ENCODE measurements at places on chromosomes 13 and 19. TPM values are rescaled to one million over a fixed set of nuclear protein-coding genes. Genes with fewer than 3 reads are reported as not detected.

The AXL gene
- total RNA-seq = 0.20 TPM

The KLK15 gene
- total RNA-seq = not detected

The ZNF730 gene
- 1.3 TPM for total RNA-seq

The MUC16 gene
- not detected for total RNA-seq

The ZNF681 gene
- total RNA-seq = 5.2 TPM

The C1QTNF9B gene
- not detected for total RNA-seq

- H3K4me1 ChIP-seq = peaks cover 8% of the 10 kb centered on the region
Observed at GRCh38 chr13:32476892-32477291, 49.0 kb upstream of the N4BP2L1 start.

GRCh38 chr19:46789371-46789770, 977 bp upstream of the SLC1A5 start:
- peaks cover 4% of the 10 kb centered on the region for H3K27me3 ChIP-seq
- H3K4me1 ChIP-seq = peaks cover 55% of the 10 kb centered on the region
- no peak overlapping the region for H3K27ac ChIP-seq

DNA sequence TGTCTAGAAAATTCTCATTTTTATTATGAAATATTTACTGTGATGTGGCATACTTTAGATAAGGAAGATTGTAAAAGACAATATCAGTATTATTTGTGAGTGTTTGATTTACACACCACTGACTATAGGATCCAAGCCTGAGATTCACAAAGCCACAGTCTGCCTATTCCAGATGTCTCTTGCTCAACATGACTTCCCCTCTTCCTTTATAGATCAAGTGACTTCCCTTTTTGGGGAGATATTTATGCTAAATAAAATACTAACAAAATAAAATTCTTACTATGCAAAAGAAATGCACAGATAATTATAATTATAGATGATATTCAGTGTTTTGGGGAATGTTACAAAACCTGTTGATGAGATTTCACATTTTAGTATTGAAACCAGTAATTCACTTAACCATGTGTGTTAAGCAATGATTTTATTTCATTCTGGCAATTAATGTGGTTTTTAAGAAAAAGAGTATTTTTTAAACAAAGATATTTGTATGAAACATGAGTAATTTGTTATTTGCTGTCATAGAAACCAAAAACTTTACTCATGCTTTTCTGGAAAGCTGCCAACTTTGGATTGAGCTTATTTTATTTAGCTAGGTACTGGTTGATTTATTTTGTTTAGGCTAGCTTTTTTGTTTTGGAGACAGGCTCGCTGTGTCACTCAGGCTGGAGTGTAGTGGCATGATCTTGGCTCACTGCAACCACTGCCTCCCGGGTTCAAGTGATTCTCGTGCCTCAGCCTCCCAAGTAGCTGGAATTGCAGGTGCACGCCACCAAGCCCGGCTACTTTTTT, 13.7 kb upstream of the GPR183 start:
- H3K4me1 ChIP-seq = peaks cover 66% of the 10 kb centered on the region
- no peaks in the 10 kb centered on the region for H3K27me3 ChIP-seq
- DNase-seq = no peak
- H3K36me3 ChIP-seq = peaks cover 56% of the 10 kb centered on the region

DNA sequence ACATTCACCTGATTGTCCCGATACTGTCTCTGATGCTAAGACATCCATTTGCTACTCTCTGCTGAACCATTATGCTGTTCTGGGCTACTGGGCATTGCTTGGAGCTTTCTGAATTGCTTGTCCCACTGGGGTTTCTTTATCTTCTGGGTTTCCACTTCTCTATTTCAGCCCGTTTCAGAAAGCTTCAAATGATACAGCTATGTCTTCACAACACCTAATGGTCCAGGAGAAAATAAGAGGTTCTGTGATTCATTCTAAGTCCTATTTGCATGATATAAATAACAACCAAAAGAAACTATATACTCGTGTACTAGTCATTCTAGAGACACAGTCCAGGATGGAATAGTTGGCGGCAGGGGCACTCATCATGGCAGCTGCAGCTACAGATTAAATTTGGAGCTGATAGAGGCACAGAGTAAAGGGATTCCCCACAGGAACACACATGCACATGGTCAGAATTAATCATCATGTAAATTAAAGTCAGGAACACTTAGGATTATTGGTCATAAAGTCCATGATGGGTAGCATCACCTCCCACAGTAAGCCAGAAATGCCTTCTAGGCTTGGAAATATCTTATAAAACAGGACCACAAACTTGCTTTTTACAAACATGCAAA, 33.3 kb upstream of the SCEL start:
- no peak overlapping the region for H3K4me3 ChIP-seq
- peaks cover 3% of the 10 kb centered on the region for H3K27me3 ChIP-seq
- no peaks in the 10 kb centered on the region for H3K36me3 ChIP-seq
- no peaks in the 10 kb centered on the region for H3K4me1 ChIP-seq

GRCh38 chr19:55149078-55150003, at the start of gene TNNT1:
TSS of gene TNNT1 (minus strand) at chr19:55149206. CDS start at chr19:55147157, 2,049 bp downstream.
- peaks cover 21% of the 10 kb centered on the region for H3K4me1 ChIP-seq
- H3K27me3 ChIP-seq = peaks cover 18% of the 10 kb centered on the region
- H3K27ac ChIP-seq = no peak within 1 kb of the TSS
- H3K4me3 ChIP-seq = no peak within 1 kb of the TSS

DNA sequence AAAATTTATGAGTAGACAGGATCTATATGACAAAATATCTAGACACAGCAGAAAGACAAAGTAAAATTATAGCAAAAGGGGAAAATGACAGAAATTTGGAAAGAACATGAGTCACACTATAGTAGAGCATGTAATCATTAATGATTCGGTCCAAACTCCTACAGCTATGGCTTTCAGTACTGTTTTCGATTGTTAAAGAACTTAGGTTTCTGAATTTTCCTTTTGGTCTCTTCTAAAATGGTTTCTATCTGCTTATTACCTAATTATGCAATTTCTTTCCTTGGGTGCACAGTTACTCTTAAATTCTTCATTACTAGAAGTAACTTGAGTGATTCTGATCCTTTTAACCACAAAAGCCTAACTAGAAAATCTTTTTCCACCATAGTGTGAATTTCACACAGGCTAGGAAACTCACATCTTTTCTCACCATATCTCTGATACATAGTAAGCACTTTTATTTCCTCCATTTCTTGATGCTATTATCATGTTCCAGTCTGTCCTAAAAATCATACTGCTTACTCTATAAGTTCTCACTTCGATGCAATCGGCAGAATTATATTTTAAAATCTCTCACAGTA, 1101.4 kb downstream of the PCDH9 start:
- H3K4me1 ChIP-seq = no peaks in the 10 kb centered on the region
- no peak overlapping the region for H3K27ac ChIP-seq
- no peaks in the 10 kb centered on the region for H3K27me3 ChIP-seq
- no peaks in the 10 kb centered on the region for H3K36me3 ChIP-seq
- H3K4me3 ChIP-seq = no peak overlapping the region

DNA sequence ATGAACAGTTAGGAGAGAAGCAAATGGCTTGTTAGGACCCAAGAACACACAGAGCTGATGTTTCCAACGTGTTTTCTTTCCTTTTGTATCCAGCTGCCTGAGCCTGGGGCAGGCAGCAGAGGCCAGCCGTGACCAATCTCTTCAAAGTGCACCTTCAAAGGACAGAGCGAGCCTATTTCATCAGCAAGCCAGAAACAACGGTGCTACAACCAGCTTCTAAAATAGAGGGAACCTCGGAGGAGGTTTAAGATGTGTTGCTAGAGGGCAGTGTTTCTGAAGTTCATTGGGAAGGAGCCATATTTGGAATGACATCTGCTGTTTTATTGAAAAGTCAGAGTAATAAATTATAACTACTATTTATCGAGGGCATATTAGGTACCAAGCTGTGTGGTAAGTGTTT, 56.2 kb upstream of the RFC3 start:
- H3K27me3 ChIP-seq = no peaks in the 10 kb centered on the region
- peaks cover 2% of the 10 kb centered on the region for H3K4me1 ChIP-seq
- no peak overlapping the region for H3K27ac ChIP-seq
- no peak for DNase-seq

DNA sequence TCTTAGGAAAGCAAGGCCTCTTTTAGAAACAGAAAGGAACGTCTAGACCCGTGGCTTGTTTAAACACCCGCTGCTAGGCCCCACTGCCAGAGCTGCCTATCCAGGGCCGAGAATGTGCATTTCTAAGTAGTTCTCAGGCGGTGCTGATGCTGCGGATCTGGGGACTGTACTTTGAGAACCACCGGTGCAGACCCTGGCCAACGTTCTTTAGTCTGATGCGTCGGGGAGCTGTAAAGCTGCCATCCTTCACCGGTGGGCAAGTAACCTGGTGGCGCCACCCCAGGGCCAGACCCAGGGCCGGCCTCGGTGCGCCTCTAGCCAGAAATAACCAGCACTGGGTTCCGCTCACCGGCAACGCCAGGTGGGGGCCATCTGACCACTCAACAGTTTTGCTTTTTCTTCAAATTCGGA, 47.1 kb downstream of the TGDS start:
- peaks cover 26% of the 10 kb centered on the region for H3K4me1 ChIP-seq
- peaks cover 3% of the 10 kb centered on the region for H3K36me3 ChIP-seq
- H3K4me3 ChIP-seq = peak overlapping the region; percentile 79
- H3K27ac ChIP-seq = peak overlapping the region; percentile 93
- DNase-seq = peak; percentile 57
- H3K27me3 ChIP-seq = peaks cover 16% of the 10 kb centered on the region

DNA sequence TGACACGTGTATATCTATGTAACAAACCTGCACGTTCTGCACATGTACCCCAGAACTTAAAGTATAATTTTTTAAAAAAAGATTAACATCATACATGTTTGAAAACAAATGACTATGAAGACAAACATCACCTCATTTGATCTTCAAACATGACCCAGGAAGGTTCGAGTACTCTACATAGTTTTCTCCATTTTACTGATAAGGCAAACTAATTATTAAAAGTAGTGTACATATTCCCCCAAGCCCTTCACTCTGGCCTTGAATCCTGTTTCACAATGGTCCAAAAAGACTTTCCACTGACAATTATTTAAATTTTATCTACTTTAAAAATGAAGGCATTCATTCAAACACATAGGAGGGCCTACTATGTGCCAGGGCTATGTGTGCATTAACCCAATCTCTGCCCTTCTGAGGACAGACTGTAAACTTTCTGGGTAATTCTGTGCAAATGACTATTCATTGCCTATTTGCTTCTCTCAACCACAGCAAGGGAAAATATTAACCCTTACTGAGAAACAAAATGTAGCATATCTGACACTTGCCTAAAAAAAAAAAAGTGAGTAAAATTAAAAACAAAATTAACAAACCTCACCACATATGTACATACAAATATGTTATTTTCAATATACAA, 22.1 kb downstream of the ATP7B start:
- no peak for DNase-seq
- peaks cover 24% of the 10 kb centered on the region for H3K27me3 ChIP-seq
- no peak overlapping the region for H3K4me3 ChIP-seq
- H3K36me3 ChIP-seq = no peaks in the 10 kb centered on the region

- H3K27ac ChIP-seq = no peak overlapping the region
- peaks cover 15% of the 10 kb centered on the region for H3K4me1 ChIP-seq
- H3K4me3 ChIP-seq = no peak overlapping the region
- no peaks in the 10 kb centered on the region for H3K36me3 ChIP-seq
Observed at GRCh38 chr13:94713561-94714182, 1.3 kb upstream of the SOX21 start.

GRCh38 chr13:34944751-34945150, 2.7 kb downstream of the NBEA start:
- peaks cover 46% of the 10 kb centered on the region for H3K27me3 ChIP-seq
- peaks cover 23% of the 10 kb centered on the region for H3K4me1 ChIP-seq
- DNase-seq = no peak
- no peak overlapping the region for H3K4me3 ChIP-seq

DNA sequence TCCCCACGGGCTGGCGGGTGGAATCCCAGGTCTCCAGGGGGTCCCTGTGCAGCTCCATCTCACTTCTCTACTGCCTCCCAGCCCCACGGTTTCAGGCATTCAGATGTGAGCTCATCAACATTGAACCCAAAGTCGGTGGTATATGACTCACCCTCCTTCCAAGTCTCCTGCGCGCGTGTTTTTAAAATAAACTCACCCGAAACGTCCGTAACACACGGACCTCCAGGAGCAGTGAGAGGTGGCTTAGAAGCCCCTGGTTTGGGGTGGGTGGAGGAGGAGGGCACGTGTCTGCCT, 14.0 kb upstream of the CRTC1 start:
- no peak for DNase-seq
- H3K36me3 ChIP-seq = peaks cover 8% of the 10 kb centered on the region
- H3K27me3 ChIP-seq = no peaks in the 10 kb centered on the region
- no peaks in the 10 kb centered on the region for H3K4me1 ChIP-seq
- no peak overlapping the region for H3K27ac ChIP-seq
- H3K4me3 ChIP-seq = no peak overlapping the region

DNA sequence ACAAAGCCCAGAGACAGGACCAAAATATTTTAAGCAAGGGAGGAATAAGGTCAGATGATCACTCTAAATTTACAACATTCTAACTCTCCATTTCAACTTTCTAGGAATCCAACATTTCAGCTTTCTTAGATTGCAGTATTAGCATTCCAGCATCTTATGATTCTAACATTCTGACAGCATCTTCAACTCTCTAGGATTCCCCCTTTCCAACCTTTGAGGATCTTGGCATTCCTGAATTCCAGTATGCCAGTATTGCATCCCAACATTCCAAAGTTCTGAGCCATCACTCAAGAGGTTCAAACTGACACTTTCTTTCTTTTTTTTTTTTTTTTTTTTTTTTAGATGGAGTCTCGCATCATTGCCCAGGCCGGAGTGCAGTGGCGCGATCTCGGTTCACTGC, 13.8 kb downstream of the TGFB1 start:
- H3K4me1 ChIP-seq = peaks cover 58% of the 10 kb centered on the region
- no peak overlapping the region for H3K27ac ChIP-seq
- H3K4me3 ChIP-seq = no peak overlapping the region
- H3K36me3 ChIP-seq = peaks cover 65% of the 10 kb centered on the region
- no peaks in the 10 kb centered on the region for H3K27me3 ChIP-seq
- DNase-seq = no peak

- H3K27ac ChIP-seq = no peak overlapping the region
- H3K36me3 ChIP-seq = no peaks in the 10 kb centered on the region
- no peak overlapping the region for H3K4me3 ChIP-seq
- H3K4me1 ChIP-seq = no peaks in the 10 kb centered on the region
- no peaks in the 10 kb centered on the region for H3K27me3 ChIP-seq
Observed at GRCh38 chr13:96844195-96844594, 150.1 kb downstream of the OXGR1 start.

GRCh38 chr19:9968820-9969687, 32.7 kb upstream of the OLFM2 start:
- no peak overlapping the region for H3K27ac ChIP-seq
- no peak for DNase-seq
- peaks cover 23% of the 10 kb centered on the region for H3K27me3 ChIP-seq
- H3K4me1 ChIP-seq = peaks cover 5% of the 10 kb centered on the region
- H3K4me3 ChIP-seq = no peak overlapping the region
- H3K36me3 ChIP-seq = no peaks in the 10 kb centered on the region

GRCh38 chr13:94433055-94433961, 46.2 kb downstream of the DCT start:
- H3K36me3 ChIP-seq = no peaks in the 10 kb centered on the region
- H3K4me3 ChIP-seq = no peak overlapping the region
- H3K27ac ChIP-seq = no peak overlapping the region
- H3K27me3 ChIP-seq = no peaks in the 10 kb centered on the region

- peak overlapping the region; percentile 62 for H3K27ac ChIP-seq
- peaks cover 7% of the 10 kb centered on the region for H3K36me3 ChIP-seq
- H3K4me3 ChIP-seq = peak overlapping the region; percentile 51
Observed at GRCh38 chr19:11482384-11483050, 1.7 kb upstream of the ELAVL3 start.

- peaks cover 2% of the 10 kb centered on the region for H3K4me1 ChIP-seq
- DNase-seq = no peak
- H3K27me3 ChIP-seq = peaks cover 26% of the 10 kb centered on the region
- H3K36me3 ChIP-seq = no peaks in the 10 kb centered on the region
- no peak overlapping the region for H3K27ac ChIP-seq
- H3K4me3 ChIP-seq = no peak overlapping the region
Observed at GRCh38 chr19:42555801-42556200, 27.5 kb upstream of the CEACAM1 start.

Data from activated CD4-positive, alpha-beta T cell treated with anti-CD3 and anti-CD28 coated beads, Interleukin-2, amount 10 ng/mL, durations not matched to agents 7 days and 5 days (primary cell).